Stimulated activated memory B cell treated with anti-CD40 and anti-IgM and Interleukin-4, amounts not matched to agents 10 μg/mL and 1 μg/mL and 100 μg/mL, for 72 hours (primary cell): ENCODE measurements at places on chromosomes 16 and 17.

DNA sequence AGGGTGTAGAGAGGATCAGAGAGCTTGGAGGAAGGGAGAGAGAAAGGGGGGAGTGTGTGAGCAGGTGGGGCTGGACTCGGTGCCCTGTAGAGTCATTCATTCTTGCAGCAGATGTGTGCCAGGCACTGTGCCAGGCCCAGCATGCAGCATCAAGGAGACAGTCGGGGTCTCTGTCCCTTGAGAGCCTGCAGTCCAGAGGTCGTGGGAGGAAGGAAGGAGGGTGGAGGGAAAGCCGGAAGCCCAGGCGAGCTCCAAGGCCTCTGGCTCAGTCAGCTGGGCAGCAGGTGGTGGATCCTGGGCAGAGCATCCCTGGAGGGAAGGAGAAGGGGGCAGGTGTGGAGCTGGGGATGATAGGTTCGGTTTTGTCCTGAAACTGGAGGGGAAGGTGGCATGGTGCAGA, 27.5 kb downstream of the EPN2 start:
- no peaks in the 10 kb centered on the region for H3K27me3 ChIP-seq
- peak overlapping the region; percentile 6 for H3K27ac ChIP-seq
- H3K4me3 ChIP-seq = no peak overlapping the region
- no peak for ATAC-seq

GRCh38 chr17:7223375-7223774, 3.6 kb downstream of the ACADVL start:
- peaks cover 35% of the 10 kb centered on the region for H3K4me1 ChIP-seq
- no peak for ATAC-seq

DNA sequence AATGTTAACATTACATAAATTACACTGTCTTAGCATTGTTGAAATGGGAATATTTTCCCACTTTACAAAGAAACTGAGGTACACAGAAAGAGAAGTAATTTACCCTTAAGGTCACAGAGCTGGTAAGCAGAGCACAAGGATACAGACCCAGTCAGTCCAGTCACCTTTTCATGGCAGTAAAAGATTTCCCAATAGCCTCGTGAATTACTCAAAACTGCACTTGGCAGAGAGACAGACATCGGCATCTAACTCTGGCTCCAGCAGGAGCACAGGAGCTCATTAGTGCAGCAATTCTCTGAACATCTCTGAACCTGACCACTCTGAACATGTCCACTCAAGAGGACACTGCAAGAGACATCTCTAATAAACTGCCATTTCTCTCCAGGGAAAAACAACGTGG, 3.1 kb downstream of the TEX2 start:
- no peaks in the 10 kb centered on the region for H3K36me3 ChIP-seq
- H3K4me3 ChIP-seq = no peak overlapping the region
- ATAC-seq = no peak
- no peak overlapping the region for H3K27ac ChIP-seq
- H3K27me3 ChIP-seq = no peaks in the 10 kb centered on the region
- H3K4me1 ChIP-seq = peaks cover 39% of the 10 kb centered on the region

DNA sequence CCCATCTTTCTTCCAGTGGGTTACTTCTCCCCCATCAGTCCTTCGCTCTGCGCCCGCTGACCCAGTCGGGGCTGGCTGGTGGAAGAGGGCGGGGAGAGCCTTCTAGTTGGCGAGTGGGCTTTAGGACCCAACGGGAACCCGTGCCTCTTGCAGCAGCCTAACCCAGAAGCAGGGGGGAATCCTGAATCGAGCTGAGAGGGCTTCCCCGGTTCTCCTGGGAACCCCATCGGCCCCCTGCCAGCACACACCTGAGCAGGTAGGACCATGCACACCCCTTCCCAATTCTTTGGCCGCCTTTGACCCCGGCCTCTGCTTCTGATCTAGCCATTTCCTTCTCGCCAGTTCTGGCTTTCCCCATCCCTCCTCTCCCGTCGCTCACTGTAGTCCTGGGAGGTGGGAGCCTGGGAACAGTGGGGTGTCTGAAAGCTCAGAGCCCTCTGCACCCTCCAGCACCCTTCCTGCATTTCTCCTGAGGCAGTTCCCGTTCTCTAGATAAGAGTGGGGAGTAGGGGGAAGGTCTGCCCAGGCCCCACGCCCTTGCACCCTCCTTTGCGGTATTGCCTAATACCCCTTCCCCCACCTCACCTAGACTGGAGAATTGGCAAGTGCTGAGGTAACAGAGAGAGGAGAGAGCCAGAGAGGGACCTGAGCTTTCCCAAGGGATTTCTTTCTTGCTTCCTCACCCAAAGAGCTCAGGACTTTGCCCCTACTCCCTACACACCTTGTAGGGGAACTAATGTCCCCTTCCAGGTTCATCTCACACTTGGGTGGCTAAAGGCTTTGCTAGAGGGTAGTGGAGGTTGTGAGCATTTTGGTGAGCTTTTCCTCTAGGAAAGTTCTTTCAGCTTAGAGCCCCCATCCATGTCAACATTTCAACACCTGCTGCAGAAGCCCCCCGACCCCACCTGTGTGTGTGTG, at the start of gene RARA:
Gene RARA, plus strand, starts transcription at position 150 of the 918 bp plus-strand sequence. CDS start 22,039 bp downstream, outside the sequence.
- no peaks in the 10 kb centered on the region for H3K36me3 ChIP-seq
- H3K27me3 ChIP-seq = no peaks in the 10 kb centered on the region
- H3K4me3 ChIP-seq = no peak within 1 kb of the TSS
- peak; percentile 68 for ATAC-seq

DNA sequence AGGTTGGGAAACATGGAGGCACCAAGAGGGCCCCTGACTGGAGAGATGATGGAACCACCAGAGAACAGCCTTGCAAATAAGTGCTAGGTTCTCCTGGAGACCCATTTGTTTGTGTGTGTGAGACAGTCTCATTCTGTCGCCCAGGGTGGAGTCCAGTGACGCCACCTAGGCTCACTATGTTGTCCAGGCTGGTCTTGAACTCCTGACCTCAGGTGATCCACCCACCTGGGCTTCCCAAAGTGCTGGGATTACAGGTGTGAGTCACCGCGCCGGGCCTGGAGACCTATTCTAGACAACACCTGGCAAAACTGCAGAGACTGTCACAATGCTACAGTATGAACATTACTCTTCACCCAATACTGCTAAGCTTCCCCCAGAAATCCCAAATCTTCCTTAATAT, 1.5 kb downstream of the NPLOC4 start:
- H3K27ac ChIP-seq = peak overlapping the region; percentile 95
- peaks cover 13% of the 10 kb centered on the region for H3K4me1 ChIP-seq
- no peaks in the 10 kb centered on the region for H3K36me3 ChIP-seq
- ATAC-seq = no peak
- H3K27me3 ChIP-seq = no peaks in the 10 kb centered on the region

- H3K27me3 ChIP-seq = no peaks in the 10 kb centered on the region
- H3K27ac ChIP-seq = no peak overlapping the region
- no peak for ATAC-seq
- no peaks in the 10 kb centered on the region for H3K36me3 ChIP-seq
- H3K4me1 ChIP-seq = peaks cover 14% of the 10 kb centered on the region
These were observed 22.5 kb downstream of the HSBP1 start for GRCh38 chr16:83830091-83830768.

- no peak overlapping the region for H3K4me3 ChIP-seq
- H3K27ac ChIP-seq = no peak overlapping the region
- no peak for ATAC-seq
- H3K4me1 ChIP-seq = no peaks in the 10 kb centered on the region
- no peaks in the 10 kb centered on the region for H3K27me3 ChIP-seq
- no peaks in the 10 kb centered on the region for H3K36me3 ChIP-seq
These were observed 370.1 kb upstream of the CDH8 start for GRCh38 chr16:62406387-62406786.

DNA sequence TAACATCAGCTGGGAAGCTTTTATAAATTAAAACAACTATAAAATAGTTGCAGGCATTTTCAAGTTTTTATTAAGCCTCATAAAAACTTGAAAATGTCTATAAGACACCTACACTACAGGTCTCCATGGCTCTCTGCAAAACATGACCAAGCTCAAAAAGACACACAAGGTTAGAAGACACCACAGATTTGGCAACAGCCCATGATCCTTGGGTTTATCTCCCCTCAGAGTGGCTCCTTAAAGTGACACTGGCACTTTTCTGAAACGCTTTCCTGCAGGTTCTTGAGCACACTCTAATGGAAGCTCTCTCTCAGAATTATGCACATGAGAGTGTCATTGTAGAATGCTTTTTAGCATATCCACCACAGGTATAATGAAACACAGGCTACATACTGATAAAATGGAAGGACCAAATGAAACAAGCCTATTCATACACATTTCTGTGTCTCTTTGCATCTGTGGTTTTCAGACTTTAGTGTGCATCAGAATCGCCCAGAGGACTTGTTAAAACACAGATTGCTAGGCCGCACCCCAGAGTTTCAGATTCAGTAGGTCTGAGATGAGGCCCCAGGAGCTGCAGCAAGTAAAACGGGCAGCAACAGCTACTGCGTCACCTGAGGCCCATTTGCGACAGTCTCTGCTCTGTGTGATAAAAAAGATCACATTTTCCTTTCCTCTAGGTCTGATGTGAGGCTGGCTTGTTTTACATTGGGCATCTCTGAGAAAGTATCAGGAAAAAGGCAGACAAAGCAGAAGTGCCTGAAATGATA, 75.0 kb upstream of the WSB1 start:
- peak; percentile 65 for ATAC-seq
- H3K27ac ChIP-seq = peak overlapping the region; percentile 98
- peaks cover 7% of the 10 kb centered on the region for H3K36me3 ChIP-seq
- H3K27me3 ChIP-seq = no peaks in the 10 kb centered on the region

GRCh38 chr16:15932939-15933338, 16.5 kb upstream of the ABCC1 start:
- H3K27ac ChIP-seq = no peak overlapping the region
- no peaks in the 10 kb centered on the region for H3K4me1 ChIP-seq
- no peaks in the 10 kb centered on the region for H3K36me3 ChIP-seq
- H3K4me3 ChIP-seq = no peak overlapping the region

DNA sequence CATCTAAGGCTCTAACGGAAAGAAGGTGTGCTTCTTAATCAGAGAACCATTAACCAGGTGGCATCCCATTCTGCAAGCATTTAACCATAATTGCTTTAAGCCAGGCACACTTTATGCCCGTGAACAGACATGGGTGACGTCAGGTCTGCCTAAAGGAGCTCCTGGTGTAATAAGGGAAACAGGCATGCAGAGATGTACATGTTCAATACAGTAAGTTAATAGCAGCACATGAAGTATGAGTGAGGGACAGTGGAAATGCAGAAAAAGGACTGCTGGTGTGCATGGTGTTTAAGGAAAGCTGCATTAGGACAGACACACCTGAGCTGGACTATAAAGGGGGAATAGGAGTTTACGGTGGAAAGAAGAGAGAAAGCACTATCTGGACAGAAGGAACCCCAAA, 18.6 kb downstream of the DYNLRB2 start:
- no peak overlapping the region for H3K27ac ChIP-seq
- no peak overlapping the region for H3K4me3 ChIP-seq
- H3K4me1 ChIP-seq = no peaks in the 10 kb centered on the region

- peaks cover 12% of the 10 kb centered on the region for H3K4me1 ChIP-seq
- ATAC-seq = peak; percentile 80
- H3K4me3 ChIP-seq = peak within 1 kb of the TSS; percentile 53
- no peaks in the 10 kb centered on the region for H3K36me3 ChIP-seq
- H3K27ac ChIP-seq = peak within 1 kb of the TSS; percentile 52
- peaks cover 29% of the 10 kb centered on the region for H3K27me3 ChIP-seq
These were observed at the start of gene CHST6 for GRCh38 chr16:75495076-75495674. Gene CHST6, minus strand, starts transcription at chr16:75495441. Its CDS starts 15,613 bp downstream, at chr16:75479828.

- no peak overlapping the region for H3K4me3 ChIP-seq
- no peak overlapping the region for H3K27ac ChIP-seq
- peaks cover 48% of the 10 kb centered on the region for H3K27me3 ChIP-seq
- no peaks in the 10 kb centered on the region for H3K36me3 ChIP-seq
- peaks cover 36% of the 10 kb centered on the region for H3K4me1 ChIP-seq
These were observed 317.7 kb downstream of the MAF start for GRCh38 chr16:79282806-79283205.

DNA sequence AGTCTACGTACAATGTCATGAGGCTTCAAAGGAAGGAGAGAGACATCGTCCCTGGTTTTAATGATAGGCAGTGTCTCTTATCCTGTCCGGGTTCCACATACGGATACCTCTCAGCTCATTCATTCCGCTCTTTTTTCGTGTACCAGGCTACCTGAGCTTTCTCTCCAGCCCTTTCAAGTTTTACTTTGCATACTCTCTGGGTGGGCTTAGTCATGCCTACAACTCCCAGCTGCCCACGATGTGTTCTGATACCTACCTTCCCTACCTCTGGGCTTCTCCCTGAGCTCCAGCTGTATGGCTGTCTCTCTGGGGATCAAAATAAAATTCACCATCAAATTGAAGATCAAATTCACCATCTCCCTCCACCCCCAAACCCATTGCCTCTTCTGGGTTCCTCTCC, 354.0 kb upstream of the EEF2KMT start:
- H3K36me3 ChIP-seq = no peaks in the 10 kb centered on the region
- no peaks in the 10 kb centered on the region for H3K4me1 ChIP-seq
- no peaks in the 10 kb centered on the region for H3K27me3 ChIP-seq
- H3K4me3 ChIP-seq = no peak overlapping the region
